Non-pigmented ciliary epithelial cell (primary cell): ENCODE measurements at places on chromosomes 12 and 14.

DNA sequence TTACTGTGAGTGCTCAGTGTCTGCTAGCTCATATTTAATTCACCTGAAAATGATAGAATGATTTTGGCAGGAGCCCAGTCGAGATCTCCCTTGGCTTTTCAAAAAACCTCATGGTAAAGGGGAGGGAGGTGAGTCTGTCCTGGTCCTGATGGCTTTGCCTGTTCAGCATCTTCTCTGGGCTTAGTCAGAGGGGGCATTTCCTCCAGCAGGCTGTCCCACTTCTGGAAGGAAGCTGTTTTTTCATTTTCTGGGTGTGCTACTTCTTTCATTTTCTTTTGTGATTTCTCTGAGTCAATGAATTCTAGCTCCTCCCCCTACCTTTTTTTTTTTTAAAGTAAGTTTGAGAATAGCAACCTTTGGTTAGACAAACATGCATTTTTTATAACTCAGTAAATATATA is 58.8 kb downstream of the TMX1 start:
- no peak for DNase-seq

DNA sequence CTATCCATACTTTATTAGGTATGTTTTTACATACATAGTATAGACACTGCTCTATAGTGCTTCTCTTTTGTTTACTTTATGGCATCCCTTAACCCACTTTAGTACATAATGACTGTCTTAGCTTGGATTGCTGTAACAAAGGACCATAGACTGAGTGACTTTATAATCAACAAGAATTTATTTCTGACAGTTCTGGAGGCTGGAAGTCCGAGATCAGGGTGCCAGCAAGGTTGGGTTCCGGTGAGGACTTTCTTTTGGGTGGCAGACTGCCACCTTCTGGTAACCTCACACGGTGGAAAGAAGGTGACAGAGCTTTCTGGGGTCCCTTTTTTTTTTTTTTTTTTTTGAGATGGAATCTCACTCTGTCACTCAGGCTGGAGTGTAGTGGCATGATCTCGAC is 48.6 kb upstream of the PPM1H start:
- DNase-seq, result no peak

DNA sequence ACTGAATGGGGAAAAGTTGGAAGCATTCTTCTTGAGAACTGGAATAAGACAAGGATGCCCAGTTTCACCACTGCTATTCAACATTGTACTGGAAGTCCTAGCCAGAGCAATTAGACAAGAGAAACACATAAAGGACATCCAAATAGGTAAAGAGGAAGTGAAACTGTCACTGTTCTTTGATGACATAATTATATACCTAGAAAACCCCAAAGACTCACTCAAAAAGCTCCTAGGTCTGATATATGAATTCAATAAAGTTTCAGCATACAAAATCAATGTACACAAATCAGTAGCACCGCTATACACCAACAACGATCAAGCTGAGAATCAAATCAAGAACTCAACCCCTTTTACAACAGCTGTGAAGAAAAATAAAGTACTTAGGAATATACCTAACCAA is 157.3 kb upstream of the DDHD1 start:
- no peak for DNase-seq

DNA sequence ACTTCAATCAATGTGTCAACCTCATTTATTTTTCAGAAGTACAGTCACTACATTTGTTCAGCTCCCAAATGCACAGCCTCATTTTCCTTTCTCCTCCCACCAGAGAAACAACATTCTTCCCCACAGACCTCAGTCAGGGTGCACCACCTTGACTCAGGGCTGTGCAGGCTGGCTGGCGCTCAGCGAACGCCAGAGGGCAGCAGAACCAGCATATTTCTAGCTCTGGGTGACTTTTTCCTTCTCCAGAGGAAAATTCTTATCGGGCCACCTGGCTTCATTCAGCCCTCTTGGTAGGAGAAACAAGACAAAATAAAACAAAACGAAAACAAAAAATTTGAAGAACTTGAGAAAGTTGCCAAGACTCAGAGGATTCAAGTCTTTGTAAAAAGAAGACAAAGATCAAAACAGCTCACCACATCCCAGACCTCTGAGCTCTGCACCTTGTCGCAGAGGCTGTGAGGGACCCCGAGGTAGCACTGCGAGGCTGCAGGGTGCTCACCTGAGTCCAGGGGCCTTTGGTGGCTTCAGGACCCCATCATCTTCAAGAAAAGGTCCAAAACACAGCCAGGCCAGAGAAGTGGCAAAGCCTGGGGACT is 33.7 kb downstream of the PAH start:
- DNase-seq, result no peak

- DNase-seq, result no peak
These were observed 440.4 kb upstream of the PRICKLE1 start for GRCh38 chr12:43029971-43030370.

- DNase-seq, result no peak
These were observed 40.4 kb downstream of the ERH start for GRCh38 chr14:69357544-69358200.

- DNase-seq, result no peak
These were observed 2.9 kb upstream of the DENR start for GRCh38 chr12:122749569-122750332.

GRCh38 chr12:5582541-5582940 is 150.6 kb downstream of the NTF3 start:
- DNase-seq, result no peak

- DNase-seq, result no peak
These were observed 749 bp downstream of the AKAP3 start for GRCh38 chr12:4648104-4648500.

DNA sequence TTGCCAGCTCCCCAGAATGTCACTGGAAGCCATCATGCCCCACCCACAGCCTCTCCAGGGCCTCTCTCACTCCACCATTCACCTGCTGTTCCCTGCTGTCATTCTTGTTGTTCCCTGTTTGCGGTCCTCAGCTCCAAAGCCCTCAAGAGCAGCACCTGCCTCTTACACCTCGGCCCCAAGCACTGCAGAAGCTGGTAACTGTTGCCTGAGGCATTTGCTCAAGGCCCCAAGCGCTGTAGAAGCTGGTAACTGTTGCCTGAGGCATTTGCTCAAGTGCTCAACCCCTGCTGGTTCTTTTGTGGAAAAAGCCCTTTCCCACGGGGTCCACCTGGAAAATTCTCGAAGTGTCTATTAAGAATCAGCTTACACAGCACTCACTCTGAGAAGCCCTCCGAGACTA is 78.0 kb downstream of the ARL6IP4 start:
- no peak for DNase-seq

DNA sequence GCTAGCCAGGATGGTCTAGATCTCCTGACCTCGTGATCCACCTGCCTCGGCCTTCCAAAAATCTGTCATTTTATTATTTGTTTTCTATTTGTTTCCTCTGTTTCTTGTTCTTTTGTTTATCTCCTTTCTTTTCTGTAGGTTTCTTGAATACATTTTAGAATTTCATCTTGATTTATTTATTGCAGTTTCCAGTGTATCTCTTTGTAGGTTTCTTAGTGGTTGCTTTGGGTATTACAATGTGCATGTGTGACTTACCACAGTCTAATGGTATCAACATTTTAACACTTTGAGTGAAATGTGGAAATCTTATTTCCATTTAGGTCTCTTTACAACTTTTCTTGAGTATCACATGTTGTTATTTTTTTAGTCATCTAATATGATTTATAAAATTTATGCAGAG is 29.9 kb upstream of the MUCL1 start:
- DNase-seq, result no peak

DNA sequence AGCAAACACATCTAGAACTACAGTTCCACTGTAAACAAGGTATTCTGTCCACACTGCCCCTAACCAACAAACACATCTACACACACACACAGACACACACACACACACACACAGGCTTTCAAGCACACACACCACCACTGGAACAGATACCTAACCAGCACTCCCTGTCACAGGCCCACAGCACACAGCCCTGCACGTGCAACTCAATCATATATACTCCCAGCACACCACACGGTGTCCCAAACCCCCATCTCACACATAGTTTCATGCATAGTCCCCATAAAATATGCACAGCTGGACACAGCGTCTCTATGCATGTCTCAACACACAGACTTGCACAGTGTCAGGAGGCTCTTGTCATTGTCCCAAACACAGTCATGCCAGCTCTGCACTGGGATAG is 27.6 kb downstream of the KRT8 start:
- DNase-seq, result no peak
